NCI-H1092 (cell line): ENCODE measurements at places on chromosomes 2 and 18.

DNA sequence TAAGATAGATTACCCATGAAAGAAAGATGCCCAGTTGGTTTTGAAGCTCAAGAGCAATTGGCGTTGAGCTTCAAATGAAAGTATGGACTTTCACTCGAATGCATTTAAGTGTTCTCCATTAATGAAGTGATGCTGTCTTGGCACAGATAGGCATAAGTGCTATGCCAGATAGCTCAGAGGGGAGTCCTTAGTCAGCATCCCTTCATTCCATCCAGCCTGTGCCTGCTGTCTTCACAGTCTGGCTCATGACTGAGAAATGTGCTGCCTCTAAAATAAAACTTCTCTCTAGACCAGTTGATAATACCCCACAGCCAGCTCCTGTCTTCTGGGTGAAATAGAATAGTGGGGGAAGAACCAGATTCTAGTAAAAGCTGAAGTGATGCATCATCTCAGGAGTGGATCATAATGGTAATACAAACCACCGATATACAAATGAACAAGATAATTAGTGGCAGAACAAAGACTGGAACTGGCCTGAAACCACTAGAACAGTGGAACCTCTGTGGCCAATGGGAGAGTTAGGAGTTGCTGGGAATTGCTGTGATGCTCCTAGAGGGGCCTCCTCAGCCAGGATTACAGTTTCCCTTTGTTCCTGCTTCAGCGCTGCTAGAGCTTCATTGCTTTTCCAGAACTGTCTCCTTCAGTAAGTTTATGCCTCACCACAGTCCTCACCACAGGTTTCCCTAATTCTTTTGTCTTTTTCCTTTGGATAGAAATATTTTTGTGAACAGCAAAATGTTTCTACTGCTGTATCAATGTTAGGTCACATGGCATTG is 359.3 kb downstream of the KIAA1328 start:
- no peak for DNase-seq

DNA sequence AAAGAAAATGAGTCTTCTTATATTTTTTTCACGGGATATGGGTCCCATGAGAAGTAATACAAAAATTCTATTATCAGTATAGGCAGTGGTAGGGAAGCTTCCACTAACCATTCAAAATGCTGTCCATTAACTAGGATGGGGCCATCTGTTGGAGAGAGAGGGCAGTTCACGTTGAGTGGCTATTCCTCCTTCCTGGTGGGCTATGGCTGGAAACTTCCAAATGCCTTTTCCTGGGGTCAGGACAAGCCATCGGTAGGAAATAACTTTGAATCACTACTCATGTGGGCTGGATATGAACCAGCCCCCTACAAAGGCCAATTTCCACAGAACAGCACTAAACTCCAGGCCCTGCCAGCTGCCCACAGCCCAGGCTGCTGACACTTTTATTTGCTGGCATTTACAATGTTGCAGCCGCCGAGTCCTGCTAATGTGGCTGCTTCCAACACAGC is 156.1 kb upstream of the HNRNPA3 start:
- DNase-seq, result no peak

GRCh38 chr2:68466361-68466777 is 725 bp downstream of the FBXO48 start:
- DNase-seq, result no peak

DNA sequence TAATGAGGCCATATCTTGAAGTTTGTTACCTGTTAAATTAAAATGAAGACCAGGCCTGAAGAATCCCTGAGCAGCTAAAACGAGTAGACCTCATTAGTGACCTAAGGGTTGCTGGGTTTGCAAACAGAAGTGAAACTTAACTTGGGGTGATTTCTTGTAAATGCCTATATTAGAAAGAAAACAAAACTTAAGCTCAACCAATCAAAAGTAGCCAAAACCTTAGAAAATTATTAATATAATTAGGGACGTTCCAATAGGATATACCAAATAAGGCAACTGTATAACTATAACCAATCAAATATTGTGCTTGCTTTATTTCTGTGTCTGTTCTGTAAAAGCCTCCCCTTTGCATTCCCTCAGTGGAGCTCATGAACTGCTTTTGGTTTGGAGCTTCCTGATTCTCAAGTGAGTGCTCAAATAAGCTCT is 137.9 kb upstream of the VRK2 start:
- DNase-seq, result no peak

- DNase-seq, result no peak
Observed at GRCh38 chr2:126909366-126909765, 10.7 kb downstream of the TEX51 start.

DNA sequence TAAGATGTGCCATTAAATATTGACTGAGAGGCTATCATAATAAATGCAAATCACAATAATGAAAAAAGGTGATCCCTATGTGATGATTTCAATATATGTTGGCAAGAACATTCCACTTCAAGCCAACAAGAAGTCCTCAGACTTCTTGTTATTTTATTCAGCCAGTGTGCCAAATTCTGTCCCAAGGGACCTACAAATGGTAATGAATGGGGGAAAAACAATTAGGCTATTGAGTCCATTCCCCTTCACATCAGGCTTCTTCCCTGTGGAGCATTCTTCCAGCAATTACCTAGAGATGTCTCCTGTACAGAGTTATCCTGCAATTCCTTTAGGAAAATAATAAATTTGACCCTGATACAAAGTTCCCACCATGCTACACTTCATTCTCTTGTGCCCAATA is 144.4 kb downstream of the PIEZO2 start:
- DNase-seq, result no peak

GRCh38 chr2:213733893-213734292 is 449.6 kb downstream of the SPAG16 start:
- no peak for DNase-seq

DNA sequence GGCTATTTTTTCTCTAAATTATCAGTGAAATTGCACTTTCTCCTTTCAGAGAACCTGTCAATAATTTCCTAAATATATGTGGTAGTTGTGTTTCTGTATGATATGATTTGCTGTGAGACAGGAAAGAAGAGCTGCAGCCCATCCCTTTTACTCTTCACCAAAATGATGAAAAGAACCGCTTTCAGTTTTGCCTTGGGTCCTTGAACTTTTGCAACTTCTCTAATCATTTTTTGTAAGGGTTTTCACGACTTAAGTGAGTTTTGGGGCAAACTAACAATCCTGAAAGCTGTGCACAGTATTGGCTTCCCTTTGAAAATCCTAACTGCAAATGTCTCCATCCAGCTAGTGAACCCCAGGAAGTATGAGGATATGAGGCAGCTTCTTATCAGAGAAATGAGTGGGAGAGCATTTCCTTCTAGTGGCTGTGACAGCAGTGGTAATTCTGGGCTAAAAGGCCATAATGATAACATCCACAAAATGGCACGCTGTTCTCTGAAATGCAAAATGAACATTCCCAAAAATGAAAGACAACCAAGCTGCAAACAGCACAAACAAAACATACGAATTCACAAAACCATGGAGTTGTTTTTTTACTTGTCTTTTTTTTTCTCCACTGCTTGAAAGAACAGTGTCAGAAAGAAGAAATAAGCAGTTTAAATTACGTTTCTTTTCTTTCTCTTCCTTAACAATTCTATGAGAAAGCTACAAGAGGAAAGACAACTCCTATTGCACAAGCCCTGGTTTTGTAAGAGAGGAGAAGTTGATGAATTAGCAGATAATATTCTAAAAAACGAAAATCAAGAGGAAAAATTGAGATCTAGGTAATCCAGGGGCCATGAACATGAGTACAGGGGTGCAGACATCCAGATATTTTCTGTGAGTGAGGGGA is 1291.6 kb upstream of the ZEB2 start:
- no peak for DNase-seq

DNA sequence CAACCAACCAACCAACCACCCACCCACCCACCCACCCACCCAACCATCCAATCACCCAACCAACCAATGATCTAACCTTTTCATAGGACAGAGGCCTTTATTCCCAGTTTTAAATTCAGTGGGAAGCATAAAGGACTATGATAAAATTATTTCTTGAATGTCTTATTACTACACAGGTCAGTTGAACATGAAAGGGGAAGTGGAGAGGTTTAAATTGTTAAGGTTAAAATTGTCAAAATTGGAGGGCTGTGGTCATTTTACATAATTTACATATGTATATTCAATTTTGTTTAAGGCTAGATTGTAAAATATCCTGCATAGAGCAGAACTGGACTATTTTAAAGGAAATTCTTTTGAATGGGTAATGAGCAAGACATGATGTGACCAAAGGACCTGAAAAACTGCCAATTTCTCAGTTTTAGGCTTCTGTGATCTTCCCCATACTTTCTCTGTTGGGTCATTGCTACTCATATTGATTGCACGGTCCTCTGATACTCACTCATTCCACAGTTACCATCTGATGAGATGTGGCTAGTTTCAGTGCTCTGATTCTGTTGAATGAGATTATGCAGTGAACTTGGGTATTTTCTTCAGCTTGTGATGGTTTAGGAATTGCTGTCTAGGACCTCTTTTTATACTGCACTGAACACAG is 127.4 kb downstream of the PLCL1 start:
- DNase-seq, result no peak

DNA sequence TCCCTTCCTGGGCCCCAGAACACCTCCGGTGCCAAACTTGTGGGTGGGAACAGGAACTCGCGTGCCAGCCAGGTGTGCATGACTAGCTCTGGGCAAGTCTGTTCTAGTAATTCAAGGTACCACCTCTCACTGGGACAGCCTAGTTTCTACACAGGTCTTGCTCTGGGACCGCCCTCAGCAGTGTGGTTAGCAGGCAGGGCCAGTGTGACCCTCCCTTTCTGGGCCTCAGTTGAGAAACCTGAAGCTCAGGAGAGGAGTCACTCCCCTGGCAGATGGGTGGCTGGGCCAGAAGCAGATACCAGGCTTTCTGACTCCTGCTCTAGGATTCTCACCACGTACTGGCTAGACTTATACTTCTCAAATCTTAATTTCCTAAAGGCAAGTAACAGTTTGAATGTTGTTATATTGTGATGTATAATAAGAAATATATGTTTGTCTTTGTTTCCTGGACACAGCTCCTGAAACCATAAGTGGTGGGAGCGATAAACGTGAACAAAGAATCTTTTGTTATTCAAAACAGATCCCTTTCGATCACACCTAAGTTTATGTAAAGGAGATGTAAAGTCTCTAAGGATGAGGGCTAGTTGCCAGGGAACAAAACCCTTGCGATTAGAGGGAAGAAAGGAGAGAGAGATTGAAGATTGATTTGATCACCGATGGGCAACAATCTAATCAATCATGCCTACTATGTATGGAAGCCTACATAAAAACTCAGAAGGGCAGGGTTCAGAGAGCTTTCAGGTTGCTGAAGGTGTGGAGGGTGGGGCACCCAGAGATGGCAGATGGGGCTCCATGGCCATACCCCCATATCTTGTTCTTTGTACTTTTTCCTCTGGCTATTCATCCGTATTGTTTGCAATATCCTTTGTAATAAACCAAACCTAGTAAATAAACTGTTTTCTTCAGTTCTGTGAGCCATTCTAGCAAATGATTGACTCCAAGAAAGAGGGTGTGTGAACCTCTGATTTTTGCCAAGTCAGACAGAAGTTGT is 952 bp upstream of the UGT1A6 start:
- DNase-seq, result no peak

DNA sequence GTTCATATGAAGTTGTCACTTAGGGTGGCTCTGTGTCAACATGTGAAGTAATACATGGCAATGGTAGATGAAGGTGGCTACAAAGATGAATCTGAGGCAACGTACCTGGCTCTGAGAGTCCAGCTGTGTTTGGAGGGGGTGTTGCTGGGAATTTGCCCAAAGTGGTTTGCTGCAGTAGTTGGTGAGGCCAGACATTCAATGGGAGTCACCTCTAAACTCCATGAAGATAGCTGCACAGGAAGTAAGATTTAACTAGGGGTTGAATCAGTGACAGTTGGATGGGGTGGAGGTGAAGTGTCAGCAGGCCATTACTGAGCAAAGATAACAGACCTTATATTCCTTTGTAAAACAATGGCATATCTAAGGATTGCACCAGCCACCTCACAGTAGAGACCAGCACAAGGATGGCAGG is 71.8 kb downstream of the NUP35 start:
- no peak for DNase-seq

DNA sequence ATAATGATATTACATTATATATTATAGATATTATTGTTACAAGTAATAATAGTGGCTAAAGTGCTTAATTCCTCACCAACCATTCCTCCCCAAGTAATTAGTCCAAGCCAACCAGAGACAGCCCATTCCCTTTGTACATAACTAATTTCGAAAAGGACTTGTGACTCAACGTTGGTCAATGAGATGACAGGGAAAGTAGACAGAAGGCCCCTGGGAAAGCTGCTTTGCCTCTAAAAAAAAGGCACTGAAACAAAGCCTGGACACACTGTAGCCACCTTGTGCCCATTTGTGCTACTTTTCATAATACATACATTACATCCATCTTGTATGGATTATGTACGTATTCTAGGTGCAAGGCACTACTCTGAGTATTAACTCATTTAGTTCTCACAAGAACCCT is 28.8 kb downstream of the COLEC12 start:
- no peak for DNase-seq

- DNase-seq, result no peak
Observed at GRCh38 chr2:232487385-232488096, at the start of gene ECEL1. TSS of gene ECEL1 (minus strand) at chr2:232487834. CDS start at chr2:232486653, 1,181 bp downstream.

GRCh38 chr2:55986001-55986400 is 62.4 kb upstream of the EFEMP1 start:
- DNase-seq, result no peak

GRCh38 chr2:225004597-225004996 is 37.7 kb downstream of the DOCK10 start:
- no peak for DNase-seq
